Pancreas (tissue), 10 donors: ENCODE measurements at places on chromosomes 7 and 10. TPM values are rescaled to one million over a fixed set of nuclear protein-coding genes. Genes with fewer than 3 reads are reported as not detected.

CNNM2 gene
- 4.4 TPM for total RNA-seq

RTKN2 gene
- 0.31 TPM for total RNA-seq

LRRC61 gene
- 8.3 TPM for total RNA-seq

PNLIPRP3 gene
- total RNA-seq = not detected

FGF8 gene
- total RNA-seq = not detected

INPP5F gene
- total RNA-seq = 6.9 TPM

ZP3 gene
- total RNA-seq = 9.0 TPM

COA1 gene
- total RNA-seq = 26.8 TPM

WNT8B gene
- 0.37 TPM for total RNA-seq

AKR1C4 gene
- 0.28 TPM for total RNA-seq

KEL gene
- total RNA-seq = 0.64 TPM

PKD2L1 gene
- not detected for total RNA-seq

TMEM236 gene
- total RNA-seq = 0.22 TPM

CROT gene
- total RNA-seq = 4.0 TPM

ELOVL3 gene
- not detected for total RNA-seq

SPDYE16 gene
- total RNA-seq = not detected

ZC3HAV1 gene
- 9.0 TPM for total RNA-seq

NEUROG3 gene
- 0.20 TPM for total RNA-seq

OR2A12 gene
- not detected for total RNA-seq

HECW1 gene
- not detected for total RNA-seq

DDX21 gene
- total RNA-seq = 35.8 TPM

AASS gene
- 7.1 TPM for total RNA-seq

TMEM130 gene
- total RNA-seq = 0.37 TPM

ATP6V1F gene
- 48.5 TPM for total RNA-seq

SYT15 gene
- 2.1 TPM for total RNA-seq

TEX36 gene
- not detected for total RNA-seq

RGS10 gene
- total RNA-seq = 4.4 TPM

SPDYE6 gene
- total RNA-seq = not detected

LCOR gene
- 34.2 TPM for total RNA-seq

CCDC172 gene
- total RNA-seq = not detected

JAKMIP3 gene
- total RNA-seq = 0.32 TPM

SPDYE2 gene
- total RNA-seq = 0.14 TPM

PLPP4 gene
- total RNA-seq = 0.08 TPM

PWWP2B gene
- total RNA-seq = 26.6 TPM

EGFR gene
- total RNA-seq = 25.6 TPM

STN1 gene
- 13.8 TPM for total RNA-seq

IL2RA gene
- total RNA-seq = 0.58 TPM

C10orf53 gene
- total RNA-seq = not detected

LEP gene
- total RNA-seq = 0.06 TPM

ZMYND11 gene
- 38.0 TPM for total RNA-seq

PGAM2 gene
- total RNA-seq = 0.59 TPM

WIPF3 gene
- total RNA-seq = 4.6 TPM

NPY gene
- 9.7 TPM for total RNA-seq

GPR15LG gene
- not detected for total RNA-seq

SFRP4 gene
- total RNA-seq = 0.63 TPM

AKR1C8 gene
- not detected for total RNA-seq

AS3MT gene
- total RNA-seq = 2.5 TPM

CXCL12 gene
- total RNA-seq = 131 TPM

LDB3 gene
- 0.49 TPM for total RNA-seq

SNCG gene
- 1.7 TPM for total RNA-seq

ADK gene
- total RNA-seq = 17.3 TPM

ITGA8 gene
- 0.35 TPM for total RNA-seq

TFPI2 gene
- total RNA-seq = 49.2 TPM

SLC26A4 gene
- 1.0 TPM for total RNA-seq

KLF14 gene
- total RNA-seq = 0.22 TPM

H2BK1 gene
- not detected for total RNA-seq

ZNF853 gene
- 6.6 TPM for total RNA-seq
